ENCODE measurements at places on chromosomes 4 and X. TPM values are rescaled to one million over a fixed set of nuclear protein-coding genes. Genes with fewer than 3 reads are reported as not detected.

Gene MAGEB1
- not detected for total RNA-seq

Gene CABS1
- not detected for total RNA-seq

Gene SRPX
- total RNA-seq = 78.0 TPM

Gene PCDH19
- 0.06 TPM for total RNA-seq

Gene PPEF2
- total RNA-seq = not detected

Gene CD38
- 0.02 TPM for total RNA-seq

Gene MGARP
- 0.32 TPM for total RNA-seq

Gene RHOXF2
- not detected for total RNA-seq

Gene NAP1L3
- total RNA-seq = 5.3 TPM
